ENCODE measurements at places on chromosomes 16 and 17.

DNA sequence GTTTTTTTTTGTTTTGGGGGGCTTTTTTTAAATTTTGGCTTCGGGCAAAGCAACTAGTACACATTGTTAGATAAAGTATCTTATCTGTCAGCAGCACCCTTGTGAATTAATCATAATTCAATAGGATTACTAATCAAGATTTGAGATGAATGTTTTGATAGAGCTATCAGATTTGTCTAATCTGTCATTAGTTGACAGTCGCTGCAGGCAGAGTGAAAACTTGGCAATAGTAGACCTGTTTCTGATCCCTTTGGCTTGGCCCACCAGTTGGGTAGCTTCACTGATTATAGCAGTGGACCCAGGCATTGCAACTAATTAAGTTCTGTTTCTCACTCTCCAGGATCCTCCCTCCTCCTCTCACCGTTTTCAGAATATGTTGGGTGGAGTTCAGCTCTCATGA lies 258.6 kb downstream of the IRX3 start:
- no peak for DNase-seq

DNA sequence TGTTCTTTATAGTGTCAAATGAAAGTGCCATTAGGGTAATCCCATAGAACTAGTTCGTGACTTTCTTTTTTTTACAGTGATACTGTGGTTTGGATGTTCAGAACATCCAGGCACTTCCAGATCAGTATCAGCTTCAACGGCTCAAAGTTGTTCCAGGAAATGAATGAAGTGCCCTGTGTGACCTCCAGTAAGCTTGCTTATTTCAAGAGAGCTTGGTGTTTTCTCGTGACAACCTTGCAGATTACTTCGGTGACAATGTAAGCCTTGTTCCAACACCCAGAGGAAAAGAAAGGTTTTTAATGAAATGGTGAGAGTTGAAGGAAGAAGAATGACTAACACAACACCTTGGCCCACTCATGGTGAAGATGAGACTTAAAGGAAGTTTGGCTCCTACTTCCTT lies 16.0 kb upstream of the KCNJ16 start:
- DNase-seq = no peak

GRCh38 chr16:68744744-68745280 lies 7.7 kb downstream of the CDH1 start:
- DNase-seq = peak; percentile 92

- no peak for DNase-seq
These were observed 1.2 kb downstream of the NEUROD2 start for GRCh38 chr17:39606434-39607056.

DNA sequence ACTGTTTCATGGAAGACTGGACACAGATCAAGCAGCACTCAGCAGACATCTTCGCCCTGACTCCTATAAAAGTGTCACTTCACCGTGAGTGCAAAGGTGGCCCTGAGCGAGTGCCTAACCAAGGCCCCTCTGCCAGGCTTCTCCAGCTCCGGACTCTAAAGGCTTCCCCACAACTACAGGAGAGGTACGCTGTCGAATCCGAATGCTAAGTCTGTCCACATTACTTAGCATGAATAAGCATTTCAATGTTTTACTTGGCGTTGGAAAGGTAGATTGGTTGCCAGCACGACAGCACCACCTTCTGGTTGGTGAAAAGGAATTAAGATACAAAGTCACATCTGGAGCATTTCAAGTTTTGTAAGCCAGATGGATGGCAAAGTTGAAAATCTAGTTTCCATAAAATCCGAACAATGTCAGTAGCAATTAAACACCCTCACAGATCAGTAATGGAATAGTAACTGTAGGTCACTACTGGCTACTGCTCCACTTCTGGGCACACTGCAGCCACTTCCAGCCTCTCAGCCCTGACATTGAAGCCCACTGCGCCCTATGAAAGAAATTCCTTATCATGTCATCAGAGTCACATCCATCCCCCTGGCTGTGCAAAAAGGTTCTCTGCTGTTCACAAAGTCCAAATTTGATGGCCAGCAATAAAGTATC lies 100.9 kb downstream of the PARN start:
- DNase-seq = peak; percentile 75

GRCh38 chr16:48011878-48012658 lies 143.7 kb downstream of the ABCC12 start:
- no peak for DNase-seq

GRCh38 chr16:52069866-52070265 lies 477.1 kb downstream of the TOX3 start:
- DNase-seq = peak; percentile 38

DNA sequence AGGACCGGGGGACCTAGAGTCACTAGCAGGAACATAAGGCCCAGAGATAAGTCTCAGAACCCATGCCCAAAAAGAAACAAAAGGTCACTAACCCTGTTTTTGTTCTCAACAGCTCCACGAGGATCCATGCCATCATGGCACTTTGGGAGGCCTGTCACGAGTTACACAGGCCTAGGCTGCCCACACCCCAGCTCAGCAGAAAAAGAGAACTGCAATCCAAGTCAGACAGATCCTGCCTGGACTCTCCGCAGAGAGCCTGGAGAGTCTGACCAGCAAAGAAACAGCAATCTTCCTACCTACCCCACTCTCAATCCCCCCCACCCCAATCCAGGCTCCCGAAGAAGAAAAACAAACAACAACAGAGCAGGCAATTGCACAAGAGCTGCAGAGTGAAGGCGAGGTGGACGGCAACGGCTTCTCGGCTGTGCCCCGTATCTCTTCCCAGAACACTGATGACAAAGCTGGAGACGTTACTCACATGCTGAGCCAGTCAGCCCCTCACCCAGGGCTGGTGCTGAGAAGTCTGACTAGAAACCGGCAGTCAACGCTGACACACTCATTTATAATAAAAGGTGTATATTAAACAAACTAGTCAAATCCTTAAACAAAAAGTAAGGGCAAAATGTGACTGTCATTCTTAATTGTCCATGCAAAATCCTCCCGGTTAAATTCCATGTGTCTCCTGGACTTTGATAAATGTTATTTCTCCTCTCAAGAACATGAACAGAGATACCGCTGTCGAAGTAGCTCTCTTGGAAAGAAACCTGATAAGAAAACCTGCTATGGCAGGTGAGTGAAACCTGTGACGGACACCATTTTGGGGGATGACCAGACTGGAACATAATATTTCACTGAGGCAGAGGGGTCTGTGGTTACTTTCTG lies 89.3 kb downstream of the SMG6 start:
- no peak for DNase-seq

GRCh38 chr17:62692159-62692651 lies 64.7 kb downstream of the MRC2 start:
- no peak for DNase-seq

GRCh38 chr16:21226749-21227148 lies 6.8 kb upstream of the ANKS4B start:
- no peak for DNase-seq

GRCh38 chr17:39051001-39051585 lies 83.9 kb upstream of the FBXO47 start:
- no peak for DNase-seq

- no peak for DNase-seq
These were observed 36.0 kb downstream of the CLUAP1 start for GRCh38 chr16:3536851-3537250.

- no peak for DNase-seq
These were observed 377.7 kb upstream of the ERCC4 start for GRCh38 chr16:13542284-13542683.

- peak; percentile 23 for DNase-seq
These were observed 6.1 kb upstream of the STAC2 start for GRCh38 chr17:39231591-39232551.

GRCh38 chr17:54307351-54307750 lies 484.6 kb downstream of the KIF2B start:
- DNase-seq = no peak

DNA sequence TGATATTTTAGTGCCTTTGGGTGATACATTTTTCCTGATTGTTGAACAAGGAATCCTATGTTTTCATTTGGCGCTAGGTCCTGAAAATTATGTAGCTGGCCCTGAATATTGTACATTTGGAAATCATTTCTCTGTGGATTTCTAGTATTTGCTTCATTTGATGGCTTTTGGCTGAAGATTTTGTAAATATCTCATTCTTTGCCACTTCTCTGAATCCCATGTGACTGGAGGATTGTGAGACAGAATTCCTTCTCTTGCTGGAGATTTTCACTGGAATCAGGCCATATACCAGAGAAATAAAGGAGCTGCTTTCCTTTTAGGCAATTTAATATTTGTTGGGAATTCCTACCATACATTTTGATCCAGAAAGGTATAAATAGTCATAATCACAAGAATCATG lies 8.6 kb downstream of the KRT28 start:
- DNase-seq = no peak
